ENCODE measurements at places on chromosomes 1 and 21.
A peak's percentile ranks its signal among the peaks of the same experiment; 100 is the strongest.

DNA sequence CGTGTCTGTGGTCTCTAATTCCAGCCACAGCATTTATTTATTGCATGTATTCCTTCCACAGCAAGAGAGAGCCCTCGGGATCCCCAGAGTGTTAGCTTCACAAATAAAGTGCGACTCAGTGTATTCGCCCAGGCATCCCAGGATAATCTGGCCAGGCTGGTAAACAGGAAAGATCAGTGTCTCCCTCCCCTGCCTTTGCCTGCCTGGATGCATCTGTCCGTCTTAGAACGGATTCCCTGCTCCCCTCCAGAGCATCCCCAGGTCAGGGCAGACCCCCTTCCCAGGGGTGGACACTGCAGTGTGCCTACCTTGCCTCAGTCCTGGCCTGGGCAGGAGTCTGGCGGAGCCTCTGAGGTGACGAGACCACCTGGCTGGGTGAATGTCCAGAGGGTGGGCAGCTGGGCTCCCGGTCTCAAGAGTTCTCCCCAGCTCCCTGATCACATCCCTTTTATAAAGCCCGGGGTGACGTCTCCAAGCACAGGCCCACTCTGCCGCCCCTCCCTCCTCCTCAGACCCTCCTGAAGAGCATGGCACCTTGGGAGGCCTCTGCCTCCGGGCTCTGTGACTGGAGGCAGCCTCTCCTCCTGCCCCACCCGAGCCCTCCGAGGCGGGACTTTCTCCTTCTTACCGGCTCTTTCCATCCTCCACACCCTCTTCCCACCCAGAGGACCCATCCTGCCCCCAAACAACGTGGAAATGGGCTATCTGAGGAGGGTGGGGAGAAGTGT, at the start of gene KISS1:
TSS of gene KISS1 (minus strand) at position 424 of the 728 bp plus-strand sequence. CDS start 3,615 bp downstream, outside the sequence.
- DNase-seq: no peak

DNA sequence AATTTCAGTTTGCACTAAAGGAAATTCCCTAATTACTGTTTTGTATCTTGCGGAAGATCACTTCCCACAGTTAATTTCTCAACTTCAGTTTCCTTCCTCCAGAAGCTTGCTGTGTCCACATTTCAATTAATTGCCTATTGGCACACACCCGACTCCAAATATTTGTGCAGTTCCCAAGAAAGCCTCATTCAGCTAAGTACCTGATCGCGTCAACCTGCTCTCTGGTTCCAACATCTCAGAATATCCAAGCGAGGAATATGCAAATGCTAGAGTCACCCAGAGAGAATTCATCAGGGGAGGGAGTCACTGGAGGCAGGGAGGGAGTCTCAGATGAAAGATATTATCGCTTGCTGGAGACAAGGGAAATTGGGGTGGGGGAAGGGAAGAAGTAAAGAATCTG, 351.3 kb downstream of the RRAGC start:
- DNase-seq: no peak

DNA sequence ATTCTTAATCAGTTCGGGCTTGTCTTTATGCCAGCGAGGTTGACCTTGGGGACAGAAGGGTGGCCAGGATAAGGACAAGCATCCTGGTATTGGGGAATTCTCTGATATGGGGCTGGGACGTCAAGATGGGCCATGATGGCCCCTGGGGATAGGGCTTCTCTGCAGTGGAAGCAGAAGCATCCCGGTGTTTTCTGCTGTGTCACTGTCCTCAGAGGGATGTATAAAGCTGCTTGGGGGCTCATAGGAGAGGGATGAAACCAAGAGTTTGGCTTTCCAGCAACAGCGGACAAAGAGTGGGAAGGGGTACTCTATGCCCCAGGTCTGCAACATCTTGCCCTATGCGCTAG, 1.4 kb upstream of the ATP1B1 start:
- no peak for DNase-seq

DNA sequence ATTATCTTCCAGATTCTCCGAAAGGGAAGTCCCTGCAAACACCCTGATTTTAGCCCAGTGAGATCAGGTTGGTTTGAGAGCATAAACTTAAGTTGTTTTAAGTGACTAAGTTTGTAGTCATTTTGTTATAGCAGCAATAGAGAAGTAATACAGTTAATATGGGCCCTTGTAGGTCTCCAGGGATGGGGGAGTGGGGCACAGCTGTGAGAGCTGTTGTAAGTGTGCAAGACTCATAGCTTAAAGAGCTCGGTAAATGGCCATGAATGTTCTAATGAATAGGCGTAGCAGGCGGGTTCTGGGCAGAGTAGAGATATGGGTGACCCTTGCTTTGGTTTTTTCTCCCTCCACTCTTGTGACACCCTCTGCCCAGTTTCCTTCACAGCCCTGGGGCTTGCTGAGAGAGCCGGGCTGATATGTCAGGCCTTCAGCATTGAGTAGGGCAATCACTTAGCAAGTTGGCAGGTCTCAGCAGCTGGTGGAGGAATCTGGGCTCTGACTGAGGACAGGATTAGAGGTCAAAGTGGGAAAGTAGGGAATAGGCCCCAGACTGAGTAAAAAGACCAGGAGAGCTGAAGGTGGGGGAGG, 16.0 kb upstream of the ID3 start:
- DNase-seq: no peak

GRCh38 chr1:175499595-175500382, 243.6 kb downstream of the TNR start:
- no peak for DNase-seq

GRCh38 chr1:47782414-47783166, 214.6 kb downstream of the TRABD2B start:
- DNase-seq: no peak

DNA sequence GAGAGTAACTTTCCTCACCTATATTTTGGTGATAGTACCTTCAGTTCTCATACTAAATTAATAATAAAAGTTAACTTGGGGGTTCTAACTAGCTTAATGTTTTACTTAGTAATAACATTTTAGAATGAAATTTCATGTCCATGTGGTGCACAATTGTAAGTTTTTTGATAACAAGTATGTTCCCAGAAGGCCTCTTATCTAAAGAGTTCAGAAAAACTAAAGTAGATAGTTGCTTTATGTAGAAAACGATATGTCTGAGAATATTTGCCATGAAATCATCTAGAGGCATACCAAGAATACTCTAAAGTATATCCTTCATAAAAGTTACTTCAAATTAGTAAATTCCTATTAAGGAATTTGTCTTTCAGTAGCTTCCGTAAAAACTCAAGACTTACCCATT, 10.2 kb upstream of the ADCY10 start:
- no peak for DNase-seq

DNA sequence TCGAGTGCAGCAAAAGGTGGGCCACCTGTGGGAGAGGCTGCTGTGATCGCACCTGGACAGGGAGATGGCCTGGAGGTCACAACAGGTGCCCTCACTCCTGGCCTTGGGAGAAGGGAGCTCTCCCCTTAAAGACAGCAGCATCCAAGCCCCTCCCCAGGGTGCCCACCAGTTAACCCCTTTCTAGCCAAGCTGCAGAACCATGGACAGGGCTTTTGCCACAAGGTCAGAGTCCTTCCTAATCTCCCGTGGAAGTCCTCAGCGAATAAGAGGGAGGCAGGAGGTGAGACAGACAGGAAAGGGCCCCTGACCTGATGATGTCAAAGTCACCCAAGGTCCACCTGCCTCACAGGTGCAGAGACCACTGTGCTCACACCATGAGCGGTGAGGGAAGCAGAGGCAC, 1.7 kb downstream of the CNTN2 start:
- DNase-seq: no peak

GRCh38 chr21:22277341-22277740, 1279.1 kb downstream of the NCAM2 start:
- DNase-seq: no peak

DNA sequence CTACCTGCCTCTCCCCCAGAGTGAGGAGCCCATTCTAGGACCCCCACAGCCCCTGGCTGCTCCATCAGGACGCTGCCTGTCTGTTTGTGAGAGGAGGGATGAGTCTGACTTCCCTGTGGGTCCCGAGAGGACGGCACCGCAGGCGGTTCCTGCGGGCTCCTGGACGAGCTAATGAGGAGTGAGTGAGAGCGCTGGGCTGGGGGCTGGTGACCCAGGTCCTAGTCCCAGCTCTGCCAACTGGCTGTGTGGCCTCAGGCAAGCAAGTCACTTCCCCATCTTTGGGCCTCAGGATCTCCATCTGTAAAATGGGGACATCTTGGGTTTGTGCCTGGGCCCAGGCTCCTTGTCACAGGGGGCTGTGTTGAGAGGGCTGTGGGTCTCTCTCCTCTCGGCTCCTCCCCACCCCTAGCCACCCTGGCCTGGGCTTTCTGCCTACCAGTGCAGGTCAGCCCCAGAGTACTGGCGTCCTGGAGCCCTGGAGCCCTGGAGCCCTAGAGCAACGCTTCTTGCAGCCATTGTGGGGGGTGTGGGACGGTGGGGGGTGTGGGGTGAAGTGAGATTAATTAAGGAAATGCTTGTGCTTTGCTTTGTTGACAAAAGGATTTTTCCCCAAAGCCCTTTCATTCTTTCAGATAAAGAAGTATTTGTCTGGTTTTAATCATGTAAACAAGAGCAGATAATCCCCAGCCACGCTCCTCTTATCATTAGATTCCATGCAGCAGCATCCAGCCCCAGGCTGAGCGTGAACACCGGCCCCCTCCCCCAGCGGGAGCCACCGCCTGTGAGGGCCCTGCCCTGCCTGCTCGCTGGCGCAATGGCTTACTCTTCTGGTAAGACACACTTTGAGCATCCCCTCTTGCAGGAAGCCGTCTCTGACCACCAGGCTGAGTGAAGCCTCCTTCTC, 26.8 kb downstream of the SLC1A7 start:
- DNase-seq: no peak

DNA sequence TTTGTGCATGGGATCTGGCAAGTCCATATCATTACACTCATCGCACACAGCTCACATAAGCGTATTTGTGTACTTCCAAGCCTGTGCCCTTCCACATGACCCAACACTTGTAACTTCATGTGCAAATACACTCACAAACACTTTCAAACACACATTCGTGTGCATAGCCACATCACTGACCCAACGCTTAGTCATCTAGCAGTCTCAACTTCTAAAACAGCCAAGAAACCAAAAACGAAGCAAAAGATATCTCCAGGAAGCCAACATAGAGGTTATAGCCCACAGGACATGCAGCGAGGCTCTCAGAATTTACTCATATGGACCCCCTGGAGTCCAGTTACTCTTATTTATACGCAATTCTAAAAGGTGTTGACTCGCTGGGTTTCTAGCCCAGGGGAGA, 10.9 kb upstream of the GOLT1A start:
- peak; percentile 3 for DNase-seq

DNA sequence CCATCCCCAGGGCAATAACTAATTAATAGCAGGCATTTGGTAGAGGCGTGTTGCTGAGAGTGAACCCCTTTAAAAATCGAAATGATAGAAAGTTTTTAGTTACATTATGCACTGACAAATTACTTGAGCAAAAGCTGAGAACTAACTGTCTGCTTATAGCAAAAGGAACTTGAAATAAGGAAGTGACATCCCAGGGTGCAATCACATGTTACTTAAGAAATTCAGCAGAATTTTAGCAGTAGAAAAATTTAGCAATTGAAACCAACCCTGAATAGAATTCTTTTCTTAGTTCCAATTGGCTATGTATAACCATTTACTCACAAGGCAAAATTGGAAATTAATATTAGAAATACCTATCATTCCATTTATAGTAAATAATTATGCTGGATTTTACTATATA, 139.5 kb upstream of the SAMSN1 start:
- DNase-seq: no peak

DNA sequence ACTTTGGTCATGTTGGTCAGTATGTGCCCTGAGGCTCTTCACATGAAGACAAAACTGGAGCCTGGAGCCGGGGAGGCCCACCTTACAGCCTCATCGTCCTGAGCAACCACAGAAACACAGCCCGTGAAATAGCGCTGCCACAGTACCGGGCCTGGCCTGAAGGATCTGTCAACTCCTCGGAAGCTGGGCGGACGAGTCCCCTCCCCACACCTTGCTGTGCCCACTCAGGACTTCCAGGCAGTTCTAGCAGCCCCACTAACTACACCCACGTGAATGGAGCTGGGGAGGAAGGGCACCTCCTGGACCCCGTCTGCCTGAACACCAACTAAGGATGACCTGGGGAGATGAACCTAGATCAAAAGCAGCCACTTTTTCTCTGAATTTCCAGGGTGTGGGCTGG, 24.7 kb downstream of the SDE2 start:
- no peak for DNase-seq
